Right forelimb (tissue), 1 donor: ENCODE measurements at places on chromosomes 12 and 14.

GRCh38 chr14:99067927-99068326, 204.1 kb downstream of the BCL11B start:
- DNase-seq = peak; percentile 17

DNA sequence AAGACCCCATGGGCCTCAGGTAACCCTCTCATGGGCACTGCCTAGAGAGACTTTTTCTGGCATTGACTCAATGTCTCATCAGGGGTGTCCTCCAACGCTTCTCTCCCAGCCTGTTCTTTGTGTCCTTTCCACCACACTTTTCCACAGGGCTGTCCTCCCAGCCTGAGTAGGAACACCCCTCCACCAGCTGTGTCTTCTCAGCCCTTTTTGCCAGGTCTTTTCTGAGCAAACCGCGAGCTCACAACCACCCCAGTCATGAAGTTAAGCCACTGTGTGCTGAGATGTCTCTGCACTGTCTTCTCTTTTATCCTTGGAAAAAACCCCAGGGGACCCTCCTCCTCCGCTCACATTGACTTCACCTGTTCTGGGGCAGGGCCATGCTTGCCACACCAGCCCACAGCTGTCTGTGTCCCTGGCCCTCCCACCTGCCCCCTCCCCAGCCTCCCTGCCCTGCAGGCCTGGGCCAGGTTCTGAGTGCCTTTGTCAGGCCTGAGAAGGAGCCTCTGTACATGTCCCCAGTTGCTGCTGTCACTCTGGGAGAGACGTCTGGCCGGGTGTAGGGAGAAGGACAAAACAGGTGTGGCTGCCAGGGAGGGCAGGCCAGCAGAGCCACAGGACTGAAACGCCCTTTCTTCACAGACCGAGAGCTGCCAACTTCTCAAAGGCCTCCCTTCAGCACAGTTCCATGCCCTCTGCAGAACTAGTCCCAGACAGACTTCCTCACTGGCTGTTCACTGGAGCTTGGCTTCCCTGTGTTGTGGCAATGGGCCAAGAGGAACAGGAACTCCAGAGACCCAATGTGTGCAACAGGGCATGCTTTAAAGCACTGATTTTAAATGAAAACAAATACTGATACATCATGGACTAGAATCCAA, 50.5 kb upstream of the PNMA1 start:
- DNase-seq = peak; percentile 75

- DNase-seq = no peak
Observed at GRCh38 chr14:55929136-55929535, 189.1 kb upstream of the PELI2 start.

DNA sequence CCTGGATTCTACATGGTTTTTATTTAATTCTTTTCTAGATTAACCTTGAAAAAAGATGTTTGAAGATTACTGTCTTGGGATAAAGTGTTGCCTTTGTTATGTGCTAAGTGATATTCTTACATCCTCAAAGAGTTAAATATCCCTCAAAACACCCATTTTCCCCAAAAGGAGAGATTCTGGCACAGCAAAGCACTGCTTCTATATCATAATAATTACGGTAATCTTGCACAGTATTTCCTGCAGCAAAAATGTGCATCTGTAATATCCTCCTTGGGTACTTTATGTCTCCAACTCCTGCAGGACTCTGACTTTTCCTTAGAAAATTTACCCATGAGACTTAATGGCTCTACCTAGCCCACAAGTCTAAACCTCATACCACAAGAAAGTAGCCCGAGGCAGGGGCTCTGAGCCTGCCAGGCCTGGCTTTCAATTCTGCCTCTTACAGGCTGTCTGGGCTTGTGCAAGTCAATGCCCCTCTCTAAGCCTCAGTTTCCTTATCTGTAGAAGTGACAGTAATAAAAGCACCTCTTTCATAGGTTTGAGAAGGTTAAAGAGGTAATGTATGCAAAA, 45.8 kb downstream of the SVOP start:
- DNase-seq = no peak

GRCh38 chr12:114579389-114579788, 104.6 kb downstream of the TBX3 start:
- no peak for DNase-seq

DNA sequence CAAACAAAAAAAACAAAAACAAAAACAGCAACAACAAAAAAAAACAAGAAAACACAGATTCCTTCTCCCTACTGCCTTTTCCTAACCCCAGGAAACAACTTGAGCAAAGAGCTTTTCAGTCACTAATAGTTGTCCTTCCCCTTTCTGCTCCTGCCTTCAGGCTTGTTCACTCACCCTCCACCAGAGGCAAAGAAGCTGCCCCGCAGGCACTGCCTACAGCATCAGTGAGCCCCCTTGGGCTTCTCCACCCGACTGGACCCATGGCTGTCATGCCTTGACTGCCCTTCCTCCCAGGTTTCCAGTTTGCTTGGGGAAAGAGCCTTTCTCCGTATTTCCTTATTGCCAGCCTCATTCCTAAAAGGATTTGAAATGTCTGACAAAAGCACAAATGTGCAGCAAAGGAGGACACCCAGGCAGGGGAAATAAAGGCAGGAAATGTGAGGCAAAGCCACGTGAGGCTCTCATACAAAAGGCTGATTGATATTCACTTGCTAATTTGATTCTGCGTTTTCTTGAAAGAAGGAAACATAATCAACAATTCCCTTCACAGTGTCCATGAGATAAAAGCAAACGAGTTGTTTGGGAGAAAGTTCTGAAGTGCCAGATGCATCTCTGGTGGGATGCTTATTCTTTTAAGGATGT, 85.7 kb downstream of the GPATCH2L start:
- DNase-seq = no peak

DNA sequence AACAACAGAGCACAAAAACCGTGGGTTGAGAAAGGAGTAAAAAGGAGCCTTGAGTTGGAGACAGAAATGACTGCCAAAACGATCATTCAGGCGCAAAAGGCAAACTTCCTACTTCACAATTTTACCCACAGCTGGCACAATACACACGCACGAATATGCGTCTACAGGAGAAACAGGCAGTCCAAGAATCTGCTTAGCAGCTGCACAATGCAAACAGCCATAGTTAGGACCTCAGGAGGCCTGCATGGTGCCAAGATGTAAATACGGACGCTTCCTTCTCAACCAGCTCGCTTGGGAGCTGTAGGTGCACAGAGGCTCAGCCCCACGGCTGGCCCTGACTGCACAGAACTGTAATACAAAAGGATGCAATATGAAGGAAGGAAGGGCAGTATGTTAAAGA, 250.1 kb upstream of the CAND1 start:
- DNase-seq = no peak

GRCh38 chr14:26344596-26344995, 253.2 kb downstream of the NOVA1 start:
- DNase-seq = no peak

GRCh38 chr14:73014105-73014504, 12.8 kb downstream of the ZFYVE1 start:
- no peak for DNase-seq

- DNase-seq = peak; percentile 78
Observed at GRCh38 chr12:117874842-117875434, 93.9 kb downstream of the KSR2 start.

GRCh38 chr12:40107098-40107802, 1.4 kb upstream of the SLC2A13 start:
- DNase-seq = peak; percentile 86

GRCh38 chr14:96962337-96962736, 165.2 kb downstream of the VRK1 start:
- no peak for DNase-seq

GRCh38 chr12:31597066-31597465, 6.1 kb upstream of the DENND5B start:
- no peak for DNase-seq

GRCh38 chr14:97319691-97320090, 522.5 kb downstream of the VRK1 start:
- DNase-seq = no peak

DNA sequence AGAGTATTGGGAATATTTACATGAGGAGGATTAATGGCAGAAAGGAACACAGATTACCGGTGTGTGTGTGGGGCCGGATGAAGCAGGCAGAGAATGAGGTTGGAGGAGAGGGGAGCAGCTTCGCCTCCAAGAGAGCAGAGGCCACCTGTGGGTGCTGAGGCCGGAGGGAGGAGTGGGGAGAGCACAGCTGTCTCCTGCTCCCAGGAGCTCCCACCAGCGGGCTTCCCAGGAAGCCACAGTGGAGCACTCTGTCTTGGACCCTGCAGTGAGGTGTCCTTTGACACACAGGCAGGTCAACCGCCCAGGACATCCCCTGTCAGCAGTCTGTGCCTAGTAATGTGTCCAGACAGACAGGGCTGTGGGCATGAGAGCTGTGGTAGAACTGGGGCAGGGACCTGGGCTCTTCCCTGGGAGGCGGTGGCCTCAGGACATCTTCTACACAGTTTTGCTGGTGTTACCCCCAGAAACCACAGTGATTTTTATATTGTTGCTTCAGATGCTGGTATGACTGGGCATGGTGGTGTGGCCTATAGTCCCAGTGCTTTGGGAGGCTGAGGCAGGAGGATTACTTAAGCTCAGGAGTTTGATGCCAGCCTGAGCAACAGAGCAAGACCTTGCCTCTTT, 18.5 kb upstream of the AMN start:
- no peak for DNase-seq

DNA sequence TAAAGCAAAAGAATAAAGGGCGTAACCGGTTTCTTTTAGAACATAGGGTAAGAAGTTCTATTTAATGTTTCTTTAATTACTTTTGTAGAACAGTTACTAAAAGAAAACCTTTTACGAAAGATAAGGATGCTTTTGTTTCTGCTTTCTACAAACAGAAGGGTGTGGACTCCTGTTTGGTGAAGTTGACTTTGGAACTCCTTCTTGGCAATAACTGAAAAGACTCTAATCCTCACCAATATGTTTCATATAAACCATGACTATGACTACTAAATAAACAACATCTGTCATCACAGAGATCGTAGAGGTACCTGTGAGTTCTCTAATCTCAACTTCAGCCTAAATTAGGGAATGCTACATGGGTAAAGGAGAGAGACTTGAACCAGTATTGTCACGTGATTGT, 210.8 kb upstream of the FLRT2 start:
- no peak for DNase-seq

GRCh38 chr14:89428546-89429198, 11.6 kb upstream of the FOXN3 start:
- peak; percentile 71 for DNase-seq

DNA sequence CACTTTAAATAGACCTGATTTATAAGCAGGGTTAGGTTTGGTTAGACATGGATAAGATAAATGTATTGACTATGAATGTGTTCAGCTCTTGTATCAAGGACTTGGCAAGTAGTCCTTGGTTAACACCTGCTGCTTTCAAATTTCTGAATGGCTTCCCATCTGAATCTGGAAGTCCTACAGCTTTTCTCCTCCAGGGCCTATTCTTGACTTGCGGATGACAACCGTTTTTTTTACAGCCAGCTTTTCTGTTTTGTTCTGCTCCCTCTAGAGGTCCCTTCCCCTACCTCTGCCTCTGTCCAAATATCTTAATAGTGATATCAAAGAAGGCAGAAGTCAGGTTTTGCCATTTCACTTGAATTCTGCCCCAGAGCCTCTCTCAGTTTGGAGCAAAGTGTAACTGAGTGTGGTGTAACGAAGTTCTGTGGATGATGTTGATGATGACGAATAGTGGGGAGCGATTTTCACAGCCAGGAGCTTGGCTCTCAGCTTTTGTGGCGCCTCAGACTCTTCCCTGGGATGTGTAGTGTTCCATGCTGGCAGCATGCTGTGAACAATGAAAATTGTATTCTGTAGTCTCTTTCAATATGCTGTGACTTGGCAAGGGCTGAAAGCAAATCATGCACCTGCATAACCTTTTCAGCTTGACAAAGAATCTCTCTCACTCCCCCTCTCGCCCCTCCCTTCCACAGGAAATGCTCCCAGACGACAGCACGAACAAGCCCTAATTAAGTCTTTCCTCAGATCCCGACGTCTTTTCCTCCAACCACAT, 5.0 kb upstream of the SLC4A8 start:
- no peak for DNase-seq

- DNase-seq = no peak
Observed at GRCh38 chr14:74018174-74018585, 908 bp downstream of the ENTPD5 start.

GRCh38 chr12:30811966-30812365, 57.2 kb upstream of the CAPRIN2 start:
- no peak for DNase-seq

GRCh38 chr12:49455501-49455900, 83.3 kb upstream of the KCNH3 start:
- no peak for DNase-seq

GRCh38 chr14:90179357-90179756, 77.0 kb upstream of the PSMC1 start:
- DNase-seq = no peak

DNA sequence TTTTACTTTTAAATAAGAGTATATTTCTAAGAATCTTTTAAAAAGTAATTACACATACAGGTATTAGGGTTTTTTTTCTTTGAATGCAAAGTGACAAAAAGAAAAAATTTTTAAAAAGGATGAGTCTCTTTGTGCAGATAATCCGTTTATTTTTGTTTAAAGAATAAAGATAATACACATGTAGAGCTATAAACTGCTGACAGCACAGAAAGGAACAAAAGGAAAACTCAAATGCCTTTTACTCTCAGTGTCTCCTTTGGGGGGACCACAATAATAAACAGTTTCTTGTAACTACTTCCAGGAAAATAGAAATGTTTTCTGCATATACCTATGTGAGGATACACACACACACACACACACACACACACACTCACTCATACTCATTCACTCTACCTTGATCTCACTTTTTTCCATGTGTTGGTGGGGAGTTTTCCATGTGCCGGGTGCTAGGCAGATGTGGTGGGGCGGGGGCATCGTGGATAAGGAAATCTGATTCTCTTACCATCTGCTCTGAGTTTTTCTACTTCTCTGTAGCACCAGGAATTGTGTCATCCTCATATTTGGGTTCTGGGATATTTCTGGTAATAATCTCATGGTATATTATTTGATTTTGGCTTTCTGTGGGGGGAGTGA, 58.1 kb downstream of the KCTD10 start:
- no peak for DNase-seq

DNA sequence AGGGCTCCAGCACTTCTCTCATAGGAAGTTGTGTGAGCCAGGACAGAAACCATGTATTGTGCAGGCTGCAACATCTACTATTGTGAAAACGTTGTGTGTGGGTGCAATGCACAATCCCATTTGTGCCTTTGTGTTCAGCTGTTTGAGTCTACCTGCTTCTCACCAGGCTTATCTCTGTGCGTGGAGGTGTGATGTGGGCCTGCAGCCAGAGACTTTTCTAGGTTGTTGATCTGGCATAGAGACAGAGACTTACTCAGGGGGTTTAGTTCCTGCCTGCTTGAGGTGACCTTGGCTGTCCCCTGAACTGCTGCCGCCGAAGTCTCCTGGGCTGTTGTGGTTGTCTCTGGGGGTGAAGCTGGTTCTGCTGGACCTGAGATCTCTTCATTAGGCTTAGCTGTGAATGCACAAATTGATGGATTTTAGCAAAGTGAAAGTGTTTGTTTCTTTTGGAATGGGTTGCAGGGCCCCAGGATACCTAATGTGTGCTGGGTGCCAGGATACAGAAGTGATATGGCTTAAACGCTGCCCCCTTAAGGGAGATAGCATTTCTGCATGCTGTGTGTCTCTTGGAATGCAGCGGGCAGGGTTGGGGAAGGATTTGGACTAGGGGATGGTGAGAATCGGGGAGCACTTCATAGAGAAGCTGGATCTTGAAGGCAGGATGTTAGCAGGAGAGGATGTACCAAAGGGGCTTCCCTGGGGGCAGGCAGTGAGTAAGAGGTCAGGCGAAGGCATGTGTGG, 2.5 kb downstream of the LACRT start:
- DNase-seq = no peak
